ENCODE measurements at places on chromosomes 13 and 19.

GRCh38 chr13:40255551-40255950 is 410.9 kb downstream of the FOXO1 start:
- DNase-seq, result no peak

DNA sequence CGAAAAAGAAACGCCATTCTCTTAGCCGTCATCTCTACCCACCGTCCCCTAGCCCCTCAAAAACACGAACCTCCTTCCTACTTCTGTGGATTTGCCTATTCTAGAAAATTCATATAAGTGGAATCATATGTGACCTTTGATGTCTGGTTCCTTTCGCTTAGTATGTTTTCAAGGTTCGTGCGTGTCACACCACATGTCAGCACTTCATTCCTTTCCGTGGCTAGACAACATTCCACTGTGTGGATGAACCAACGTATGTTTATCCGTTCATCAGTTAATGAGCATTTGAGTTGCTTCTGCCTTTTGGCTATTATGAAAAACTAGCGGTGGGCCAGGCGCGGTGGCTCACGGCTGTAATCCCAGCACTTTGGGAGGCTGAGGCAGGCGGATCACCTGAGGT is 14.0 kb upstream of the PPP1R12C start:
- DNase-seq, result no peak

DNA sequence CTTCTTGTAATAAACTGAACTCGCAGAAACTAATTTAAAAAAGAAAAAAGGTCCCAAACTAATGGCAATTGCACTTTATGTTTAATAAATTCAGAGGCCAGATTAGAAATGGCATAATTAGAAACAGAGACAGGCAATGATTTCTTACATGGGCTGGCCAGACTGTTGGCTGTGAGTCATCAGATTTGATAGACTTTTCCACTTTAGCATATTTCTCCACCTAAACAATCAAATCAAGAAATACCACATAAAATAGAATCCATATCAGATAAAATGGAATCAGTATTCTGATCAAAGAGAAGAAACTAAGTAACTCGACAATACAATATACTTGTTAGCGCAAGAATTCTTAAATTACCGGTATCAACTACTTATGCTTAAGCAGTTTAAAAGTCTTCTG is 29.0 kb downstream of the EXOSC8 start:
- DNase-seq, result no peak

GRCh38 chr13:111139873-111140561 is 24.9 kb downstream of the ARHGEF7 start:
- DNase-seq, result no peak

GRCh38 chr13:71624653-71625600 is 242.1 kb downstream of the DACH1 start:
- no peak for DNase-seq

GRCh38 chr13:86920961-86921360 is 750.2 kb upstream of the SLITRK5 start:
- no peak for DNase-seq

DNA sequence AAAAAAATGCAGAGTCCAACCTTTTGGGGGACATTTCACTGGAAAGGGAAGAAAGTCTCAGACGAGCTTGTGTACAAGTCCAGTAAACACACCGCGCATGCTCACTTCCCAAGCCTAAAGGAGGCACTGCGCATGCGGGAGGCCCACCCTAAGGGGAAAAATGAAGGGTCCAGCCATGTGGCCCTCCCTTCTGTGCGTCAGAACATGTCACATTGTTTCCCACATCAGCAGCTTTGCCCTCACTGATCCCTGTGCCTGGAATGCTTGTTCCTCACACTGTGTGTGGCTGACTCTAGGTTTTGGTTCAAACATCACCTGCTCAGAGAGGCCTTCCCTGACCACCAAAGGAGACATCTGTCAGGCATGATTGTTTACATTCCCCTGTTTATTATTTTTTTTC is 4.4 kb downstream of the ELSPBP1 start:
- no peak for DNase-seq

DNA sequence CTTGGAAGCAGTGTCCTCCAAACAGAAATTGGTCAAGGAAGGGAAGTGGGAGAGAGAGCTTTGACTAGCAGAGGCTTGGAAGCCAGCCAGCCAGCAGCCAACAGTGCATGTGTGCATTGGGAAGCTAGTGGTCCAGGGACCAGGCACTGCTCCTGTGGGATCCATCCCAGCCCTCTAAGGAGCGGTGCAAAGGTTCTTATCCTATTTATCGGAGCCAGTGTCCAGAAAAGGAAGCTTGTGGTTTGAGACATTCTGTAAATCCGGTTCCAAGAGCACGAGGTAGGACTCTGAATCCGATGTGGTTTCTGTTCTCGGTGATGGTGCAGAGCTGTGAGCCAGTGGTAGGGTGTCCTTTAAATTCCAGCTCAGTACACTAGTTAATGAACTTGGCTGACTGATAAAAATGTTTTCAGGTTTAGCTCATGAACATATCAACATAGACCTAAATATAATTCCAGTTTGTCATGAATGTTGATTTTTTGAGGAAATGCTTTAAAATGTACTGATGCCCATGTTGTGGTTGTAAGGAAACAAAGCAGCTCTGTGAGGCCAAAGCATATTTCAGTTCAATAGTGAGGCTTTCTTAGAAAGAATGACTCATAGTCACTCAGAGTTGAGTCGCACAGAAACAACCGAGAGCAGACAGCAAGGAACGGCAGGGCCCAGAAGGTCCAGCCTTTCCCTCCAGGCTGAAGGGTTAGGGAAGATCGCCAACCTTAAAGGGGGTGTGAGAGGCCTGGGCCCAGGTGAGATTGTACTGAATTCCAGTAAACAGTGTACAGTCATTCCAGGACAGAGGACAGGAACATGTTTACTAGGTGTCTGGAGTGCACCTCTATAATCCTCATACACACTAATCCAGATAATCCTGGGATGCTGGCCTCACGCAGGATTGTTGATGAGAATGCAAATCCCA is 21.5 kb upstream of the GARRE1 start:
- no peak for DNase-seq

DNA sequence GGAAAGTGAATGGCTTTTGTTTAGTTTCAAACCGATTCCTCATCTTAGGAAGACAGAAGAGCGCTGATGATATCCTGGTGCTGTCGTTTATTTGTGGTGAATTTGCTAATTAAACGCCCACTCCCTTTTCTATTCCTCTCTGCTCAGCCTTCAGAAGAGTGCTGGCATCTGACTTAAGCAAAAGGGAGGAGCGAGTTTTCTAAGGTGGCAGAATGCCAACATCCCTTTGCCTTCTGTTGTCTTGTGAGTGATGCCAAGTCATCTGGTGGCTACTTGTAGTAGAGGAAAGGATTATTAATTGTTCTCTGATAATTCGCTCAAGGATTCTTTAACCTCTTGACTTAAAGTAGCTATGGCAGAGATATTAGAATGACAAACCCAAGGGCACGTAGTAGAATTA is 68.1 kb downstream of the ERCC5 start:
- DNase-seq, result no peak

DNA sequence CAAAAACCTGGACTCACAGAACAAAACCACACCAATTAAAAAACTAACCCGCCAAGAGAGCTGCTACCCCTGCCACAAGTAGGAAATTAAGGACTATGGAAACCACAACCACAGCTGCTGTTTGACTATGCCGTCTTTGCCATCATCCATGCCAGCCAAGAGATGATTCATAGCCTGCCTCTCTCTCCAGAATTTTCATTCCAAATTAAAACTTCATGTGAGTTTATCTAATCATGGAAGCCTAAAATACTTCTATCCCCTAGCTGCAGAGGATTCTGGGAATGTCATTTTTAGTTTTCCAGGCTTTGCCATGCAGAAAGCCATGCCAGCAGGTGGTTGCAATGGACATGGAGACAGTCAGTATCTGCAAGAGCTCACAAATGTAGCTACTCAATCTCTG is 27.6 kb upstream of the GTF2F2 start:
- no peak for DNase-seq

DNA sequence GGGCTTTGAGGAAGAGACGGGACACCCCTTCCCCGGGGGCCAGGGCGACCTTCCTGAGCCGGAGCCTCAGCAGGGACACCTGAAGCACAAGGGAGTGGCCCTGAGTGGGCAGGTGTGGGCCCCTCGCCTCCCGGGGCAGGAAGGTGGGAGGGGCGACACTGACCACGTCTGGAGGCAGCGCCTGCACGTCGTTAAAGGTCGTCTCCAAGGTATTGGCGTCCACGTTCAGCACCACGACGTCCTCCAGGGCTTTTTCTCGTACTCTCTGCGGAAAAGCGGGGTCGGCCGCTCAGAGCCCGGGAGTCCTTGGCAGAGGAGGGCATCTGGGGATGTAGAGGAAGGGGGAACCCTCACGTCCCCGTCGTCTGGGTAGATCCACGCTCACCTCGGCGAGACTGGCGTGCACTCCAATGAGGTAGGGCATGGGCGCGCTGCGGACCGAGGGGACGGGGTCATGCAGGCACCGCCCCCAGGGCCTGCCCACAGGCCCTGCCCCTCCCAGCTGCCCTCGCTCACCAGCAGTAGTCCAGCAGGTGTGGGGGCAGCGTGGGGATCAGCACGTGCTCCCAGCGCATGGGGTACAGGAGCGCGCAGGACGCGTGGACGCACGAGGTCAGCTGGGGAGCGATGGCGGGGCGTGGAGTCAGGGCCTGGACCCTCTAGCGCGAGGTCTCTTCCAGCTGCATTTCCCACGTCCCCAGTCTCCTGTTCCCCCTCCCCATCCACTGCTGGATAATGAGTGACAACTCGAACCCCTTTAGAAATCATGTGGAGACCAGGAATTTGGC is 6.1 kb downstream of the DENND1C start:
- DNase-seq, result no peak

GRCh38 chr13:45328661-45329111 is 12.3 kb downstream of the TPT1 start:
- DNase-seq, result no peak

GRCh38 chr13:99086267-99087097 is 108.6 kb upstream of the DOCK9 start:
- DNase-seq, result peak; percentile 67

DNA sequence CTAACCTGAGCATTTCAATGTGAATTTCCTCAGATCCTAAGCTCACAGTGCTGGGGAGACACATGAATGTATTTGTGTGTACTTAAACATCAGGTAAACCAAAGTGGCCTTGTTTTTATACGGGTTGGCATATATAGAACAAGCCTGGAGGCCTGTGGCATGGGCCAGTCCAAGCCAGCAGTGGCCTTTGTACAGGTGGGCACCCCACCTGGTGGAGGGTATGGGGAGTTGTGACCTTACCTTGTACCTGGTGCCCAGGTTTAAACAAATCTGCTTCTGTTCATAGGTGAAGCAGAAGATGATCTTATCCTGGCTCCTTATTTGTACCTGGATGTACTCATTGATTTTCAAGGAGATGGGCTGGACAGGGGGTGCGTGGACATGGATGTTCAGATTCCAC is 71.0 kb downstream of the ERICH6B start:
- DNase-seq, result no peak

DNA sequence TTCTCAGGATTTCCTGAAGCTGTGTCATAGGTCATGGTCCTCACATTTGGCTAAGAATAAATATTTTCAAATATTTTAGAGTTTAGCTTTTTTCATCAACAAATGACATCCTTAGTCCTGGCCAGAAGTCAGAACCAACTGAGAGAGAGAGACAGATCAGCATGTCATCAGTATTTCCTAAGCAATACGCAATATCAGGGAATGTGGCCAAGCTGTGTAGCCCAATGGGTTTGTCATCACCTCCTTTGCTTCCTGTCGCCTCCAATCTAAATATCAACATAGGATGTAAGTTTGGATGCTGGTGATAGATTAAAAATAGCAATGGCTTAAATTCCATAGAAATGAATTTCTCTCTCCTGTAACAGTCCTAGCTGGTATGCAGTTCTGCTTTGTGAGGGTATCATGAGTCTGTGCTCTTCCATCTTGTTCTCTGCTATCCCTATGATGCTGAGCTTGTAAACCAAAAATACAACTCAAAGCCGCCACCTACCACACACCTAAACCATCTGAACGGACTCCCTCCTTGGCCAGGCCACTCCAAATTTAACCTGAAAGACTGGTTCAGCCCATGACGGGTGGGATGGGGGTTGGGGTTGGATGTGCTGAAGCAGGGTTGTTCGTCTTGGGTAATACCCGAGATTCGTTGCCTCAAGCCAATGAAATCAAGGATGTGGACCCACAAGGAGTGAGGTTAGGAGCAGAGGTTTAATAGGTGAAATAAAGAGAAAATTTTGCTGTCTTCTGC is 10.0 kb upstream of the IGSF23 start:
- DNase-seq, result no peak

DNA sequence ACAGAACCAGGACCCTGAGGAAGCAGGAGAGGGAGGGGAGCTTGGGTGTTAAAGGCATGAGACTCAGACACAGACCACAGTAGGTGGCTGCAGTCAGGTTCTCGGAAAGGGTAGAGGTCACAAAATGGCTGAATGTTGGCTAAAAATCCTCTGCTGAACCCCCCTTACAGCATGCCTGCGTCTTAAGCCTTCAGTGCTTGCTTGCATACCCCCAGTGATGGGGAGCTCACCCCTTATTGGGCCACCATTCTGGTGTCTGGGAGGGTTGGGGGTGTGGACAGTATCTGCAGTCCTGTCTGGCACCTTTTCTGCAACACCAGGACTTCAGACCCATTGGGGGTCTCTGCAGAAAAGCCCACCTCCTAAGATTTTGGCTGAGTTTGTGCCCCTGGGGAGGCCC is 14.2 kb upstream of the B3GNT3 start:
- no peak for DNase-seq

GRCh38 chr19:50896591-50897190 is 14.5 kb downstream of the KLK4 start:
- DNase-seq, result no peak

DNA sequence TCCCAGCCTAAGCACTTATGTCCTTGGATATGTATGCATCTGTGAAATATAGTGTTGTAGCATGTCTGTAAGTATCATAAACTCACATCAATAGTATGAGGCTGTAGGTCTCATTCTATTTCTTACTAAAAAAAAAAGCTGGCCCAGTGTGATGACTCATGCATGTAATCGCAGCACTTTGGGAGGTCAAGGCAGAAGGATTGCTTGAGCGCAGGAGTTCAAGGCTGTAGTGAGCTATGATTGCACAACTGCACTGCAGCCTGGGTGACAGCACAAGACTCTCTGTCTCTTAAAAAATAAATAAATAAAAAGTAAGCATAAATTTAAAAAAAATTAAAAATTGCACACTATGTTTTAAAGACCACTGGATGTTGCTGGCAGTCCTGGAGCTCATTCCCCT is 79.1 kb upstream of the SPATA13 start:
- DNase-seq, result no peak

- no peak for DNase-seq
These were observed 34.5 kb downstream of the ZMYM2 start for GRCh38 chr13:19993024-19993423.

- no peak for DNase-seq
These were observed at the start of gene UTP14C for GRCh38 chr13:52024481-52024880. Gene UTP14C, plus strand, starts transcription at chr13:52024691. Its CDS starts 4,114 bp downstream, at chr13:52028805.

GRCh38 chr13:100436099-100436498 is 152.5 kb downstream of the GGACT start:
- no peak for DNase-seq

DNA sequence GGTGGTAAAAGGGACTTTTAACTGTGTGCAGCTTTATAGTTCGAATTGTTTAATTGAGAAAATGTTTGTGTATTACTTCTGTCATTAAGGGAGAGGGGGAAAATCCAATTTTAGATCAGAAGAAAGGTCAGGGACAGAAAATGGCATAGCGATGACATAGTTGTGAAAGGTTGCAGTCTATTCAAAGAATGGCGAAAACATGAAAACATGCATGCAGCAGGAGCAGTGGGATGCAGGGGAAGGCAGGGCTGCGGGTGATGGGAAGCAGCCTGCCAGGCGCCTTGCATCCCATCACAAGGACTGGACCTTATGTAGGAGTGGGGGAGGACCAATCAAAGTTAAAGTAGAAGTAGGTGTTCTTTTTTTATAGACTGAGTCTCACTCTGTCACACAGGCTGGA is 125.9 kb downstream of the CDK8 start:
- DNase-seq, result no peak

- no peak for DNase-seq
These were observed 11.7 kb upstream of the KL start for GRCh38 chr13:33004511-33004910.

Measured in stimulated activated CD4-positive, alpha-beta T cell treated with anti-CD3 and anti-CD28 coated beads, TNF-alpha, amount 100 ng/mL, for 24 hours (primary cell).